ENCODE measurements at places on chromosomes 11 and 22.
A peak's percentile ranks its signal among the peaks of the same experiment; 100 is the strongest.

GRCh38 chr11:116733043-116733755 is 39.6 kb downstream of the BUD13 start:
- no peak for DNase-seq

DNA sequence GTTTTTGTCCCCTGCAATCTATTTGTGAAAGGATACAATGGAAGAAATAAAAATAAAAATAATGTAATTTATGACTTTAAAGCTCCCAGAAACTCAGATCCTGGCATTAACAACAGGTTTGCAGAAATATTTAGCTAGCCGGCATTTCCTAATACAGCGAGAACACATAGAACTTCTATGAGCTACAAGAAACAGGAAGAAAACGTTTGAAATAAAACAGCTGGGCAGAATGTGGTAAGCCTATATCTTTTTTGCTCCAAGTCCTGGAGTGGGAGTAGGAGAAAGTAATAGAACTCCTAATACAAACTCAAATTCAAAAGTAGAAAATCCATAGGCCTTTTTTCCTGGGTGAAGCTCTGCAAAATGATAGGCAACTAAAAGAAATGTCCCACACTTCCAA is 29.6 kb upstream of the FIBIN start:
- DNase-seq = no peak

DNA sequence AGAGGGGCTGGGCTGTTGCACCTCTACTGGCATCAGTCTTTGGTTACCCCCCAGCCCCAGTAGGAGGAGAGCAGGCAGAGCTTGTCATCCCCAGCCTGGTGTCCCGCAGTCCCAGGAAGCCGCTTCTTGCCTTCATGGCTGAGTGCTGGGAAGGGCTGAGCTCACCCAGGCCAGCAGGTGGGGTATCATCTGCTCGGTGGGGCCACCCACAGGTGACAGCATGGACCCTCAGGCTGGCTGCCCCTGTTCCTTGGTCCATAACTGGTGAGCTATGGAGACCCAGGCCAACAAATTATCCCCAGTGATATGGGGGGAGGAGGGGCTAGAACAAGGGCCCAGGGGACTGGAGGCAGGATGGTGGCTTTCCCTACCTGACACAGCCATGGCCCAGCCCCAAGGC is 6.5 kb upstream of the RHOD start:
- no peak for DNase-seq

GRCh38 chr11:19410032-19410431 is 169.3 kb upstream of the E2F8 start:
- no peak for DNase-seq

GRCh38 chr11:110076371-110076965 is 16.7 kb upstream of the ZC3H12C start:
- no peak for DNase-seq

DNA sequence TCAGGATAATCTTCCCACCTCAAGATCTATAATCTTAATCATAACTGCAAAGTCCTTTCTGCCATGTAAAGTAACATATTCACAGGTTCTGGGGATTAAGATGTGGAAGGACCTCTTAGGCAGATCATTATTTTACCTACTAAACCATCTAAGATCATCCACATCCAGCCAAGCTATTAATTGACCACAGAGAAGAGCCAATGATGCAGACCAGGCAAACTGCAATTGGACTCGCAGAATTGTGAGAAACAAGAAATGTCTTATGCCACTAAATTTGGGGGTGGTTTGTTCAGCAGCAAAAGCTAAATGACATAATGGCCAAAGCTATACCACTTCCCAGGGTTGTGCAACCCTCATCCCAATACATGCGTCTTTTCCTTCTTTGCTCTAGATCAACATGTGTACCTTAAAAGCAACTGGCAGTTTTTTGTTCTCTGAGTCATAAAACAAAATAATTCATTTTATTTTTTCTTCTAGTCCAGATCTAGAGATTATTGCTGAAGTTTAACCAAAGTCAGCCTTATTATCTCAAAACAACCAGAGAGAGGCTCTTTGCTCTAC is 88.7 kb upstream of the CHRM4 start:
- no peak for DNase-seq

- no peak for DNase-seq
Measured at GRCh38 chr22:18110194-18110953, at the start of gene TUBA8. Gene TUBA8, plus strand, starts transcription at chr22:18110809. Its CDS starts 57 bp downstream, at chr22:18110866.

- DNase-seq = peak; percentile 44
Measured at GRCh38 chr11:315051-315481, 1.2 kb downstream of the IFITM1 start.

- no peak for DNase-seq
Measured at GRCh38 chr22:17792854-17793434, 18.7 kb upstream of the BID start.

GRCh38 chr11:64409278-64409677 is 50.3 kb downstream of the RPS6KA4 start:
- DNase-seq = no peak

DNA sequence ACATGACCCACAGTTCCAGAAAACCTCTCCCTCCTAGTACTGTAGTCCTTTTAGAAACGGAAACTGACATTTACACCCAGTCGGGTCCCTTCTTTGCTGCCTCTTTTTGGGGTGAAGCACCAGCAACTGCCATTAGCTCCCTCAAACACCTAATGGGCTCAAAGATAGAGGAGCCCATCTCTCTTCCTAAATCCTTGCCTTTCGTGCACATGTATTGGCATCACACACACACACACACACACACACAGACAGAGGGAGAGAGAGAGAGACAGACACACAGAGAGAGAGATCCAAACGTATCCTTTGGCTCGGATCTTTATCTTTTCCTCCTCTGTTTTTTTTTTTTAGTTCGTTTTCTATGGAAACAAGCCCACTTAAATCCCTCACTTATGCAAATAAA is 716 bp downstream of the GRM5 start:
- no peak for DNase-seq

- DNase-seq = no peak
Measured at GRCh38 chr11:57903441-57904123, 120.1 kb upstream of the OR9Q1 start.

GRCh38 chr11:86775361-86775760 is 25.0 kb upstream of the PRSS23 start:
- DNase-seq = no peak

DNA sequence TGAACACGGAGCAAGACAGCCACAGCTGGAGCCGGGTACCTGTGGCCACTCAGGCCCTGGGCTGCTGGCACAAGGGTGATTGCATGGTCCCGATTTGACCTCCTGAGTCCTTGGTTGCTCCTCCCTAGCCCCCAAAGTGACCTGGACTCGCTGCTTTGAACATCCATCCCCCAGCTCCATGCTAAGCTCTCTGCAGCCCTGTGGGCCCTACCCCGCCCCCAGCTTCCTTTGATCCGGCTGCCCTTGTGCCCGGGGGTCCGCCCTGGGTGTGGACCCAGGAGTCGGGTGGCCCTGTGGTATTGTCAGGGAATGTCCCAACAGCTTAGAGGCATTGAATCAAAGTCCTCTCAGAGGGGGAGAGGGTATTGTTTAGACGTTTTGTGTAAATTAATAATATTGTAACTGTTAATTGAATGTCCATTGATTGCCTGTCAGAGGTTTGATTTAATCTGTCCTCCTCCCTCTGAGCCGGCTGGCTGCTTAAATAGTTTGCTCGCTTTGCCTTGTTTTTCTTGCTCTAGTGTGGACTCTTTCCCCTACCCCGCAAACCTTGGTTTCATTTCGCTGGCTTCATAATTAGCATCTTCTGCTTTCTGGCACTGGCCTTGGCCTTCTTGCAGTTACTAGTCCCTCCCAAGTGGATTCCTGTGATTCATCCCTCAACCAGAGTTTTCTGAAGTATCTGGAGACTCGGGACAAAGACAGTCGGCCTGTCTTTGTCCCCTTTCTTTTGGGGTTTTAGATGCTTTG is 20.7 kb downstream of the GRIK4 start:
- no peak for DNase-seq

GRCh38 chr11:96052921-96053651 is 129.2 kb upstream of the MTMR2 start:
- no peak for DNase-seq

GRCh38 chr11:115081972-115082371 is 403.6 kb downstream of the NXPE2 start:
- no peak for DNase-seq

DNA sequence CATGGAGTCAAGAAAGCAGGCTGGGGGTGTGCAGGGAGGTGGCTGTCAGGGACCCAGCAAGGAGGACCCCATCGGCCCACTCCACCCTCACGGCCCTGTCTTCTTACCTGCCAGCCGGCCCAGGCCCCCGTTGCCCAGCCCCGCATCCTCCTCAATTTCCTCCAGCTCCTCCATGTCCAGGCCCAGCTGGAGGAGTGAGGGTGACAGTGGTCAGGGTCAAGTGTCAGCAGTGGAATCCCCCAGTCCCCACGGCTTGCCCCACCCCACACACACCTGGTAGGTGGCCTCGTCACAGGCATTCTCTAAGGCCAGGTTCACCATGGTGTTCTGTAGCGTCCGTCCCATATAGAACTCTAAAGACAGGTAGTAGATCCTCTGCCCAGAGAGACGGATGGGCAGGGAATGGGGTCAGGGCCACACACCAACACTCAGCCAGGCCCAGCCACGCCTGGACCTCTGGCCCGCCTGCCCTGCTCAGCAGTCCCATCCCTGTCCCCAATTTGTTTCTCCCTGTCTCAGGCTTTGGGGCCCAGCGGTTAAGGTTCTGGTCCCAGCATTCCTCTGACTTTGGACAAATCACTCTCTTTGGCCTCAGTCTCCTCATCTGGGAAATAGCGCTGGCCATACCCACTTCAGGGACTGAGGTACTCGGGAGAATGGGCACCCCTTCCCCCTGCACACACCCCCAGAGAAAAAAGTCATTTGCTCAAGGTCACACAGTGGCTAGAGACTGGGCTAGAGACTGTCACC is 1.3 kb downstream of the PYGM start:
- DNase-seq = peak; percentile 58

Measured in aorta (tissue), 5 donors.